ENCODE measurements at places on chromosomes 13 and 19.

GRCh38 chr13:22009937-22010336 is 339.1 kb downstream of the FGF9 start:
- no peak for DNase-seq

DNA sequence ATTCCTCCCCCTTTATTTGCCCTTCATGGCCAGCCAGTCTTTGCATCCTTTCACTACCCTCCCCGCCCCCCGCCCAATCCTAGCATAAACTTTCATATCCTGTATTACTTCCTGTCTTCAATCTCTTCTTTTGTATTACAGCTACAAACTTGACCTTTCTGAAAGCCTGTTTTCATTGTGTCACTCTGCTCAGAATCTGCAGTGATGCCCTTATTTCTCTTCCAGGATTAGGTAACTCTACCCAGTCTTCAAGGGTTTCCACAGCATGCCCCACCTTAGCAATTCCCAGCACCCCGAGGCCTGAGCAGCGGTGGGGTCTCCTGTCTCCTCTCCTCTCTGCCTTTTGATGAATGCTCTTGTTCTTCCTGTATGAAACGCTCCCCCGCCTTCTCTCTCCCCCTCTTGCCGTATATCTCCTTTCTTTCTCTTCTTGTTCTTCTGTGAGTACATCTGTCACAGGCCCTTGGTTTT is 145.6 kb downstream of the SHISA2 start:
- DNase-seq = no peak

DNA sequence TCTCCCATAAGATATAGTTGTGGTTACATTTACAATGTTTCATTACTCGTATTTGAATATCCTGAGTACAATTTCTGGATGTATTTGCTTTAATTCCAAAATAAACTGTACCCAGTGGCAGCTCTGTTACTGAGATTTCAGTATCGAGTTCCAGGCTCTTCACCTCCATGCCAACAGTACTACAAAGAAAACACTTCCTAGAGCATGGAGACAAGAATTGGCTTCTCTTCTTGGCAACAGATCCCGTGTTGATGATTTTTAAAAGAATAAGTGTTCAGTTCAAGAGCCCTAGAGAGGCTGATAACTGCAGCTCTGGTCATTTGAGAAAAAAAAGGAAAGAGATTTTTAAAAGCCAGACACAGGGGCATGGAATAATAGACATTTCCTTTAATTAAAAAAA is 302.8 kb downstream of the EFNB2 start:
- DNase-seq = no peak

- DNase-seq = no peak
Measured at GRCh38 chr13:46647512-46648065, 94.6 kb downstream of the LRCH1 start.

GRCh38 chr19:7672522-7672921 is 3.7 kb downstream of the RETN start:
- DNase-seq = no peak

DNA sequence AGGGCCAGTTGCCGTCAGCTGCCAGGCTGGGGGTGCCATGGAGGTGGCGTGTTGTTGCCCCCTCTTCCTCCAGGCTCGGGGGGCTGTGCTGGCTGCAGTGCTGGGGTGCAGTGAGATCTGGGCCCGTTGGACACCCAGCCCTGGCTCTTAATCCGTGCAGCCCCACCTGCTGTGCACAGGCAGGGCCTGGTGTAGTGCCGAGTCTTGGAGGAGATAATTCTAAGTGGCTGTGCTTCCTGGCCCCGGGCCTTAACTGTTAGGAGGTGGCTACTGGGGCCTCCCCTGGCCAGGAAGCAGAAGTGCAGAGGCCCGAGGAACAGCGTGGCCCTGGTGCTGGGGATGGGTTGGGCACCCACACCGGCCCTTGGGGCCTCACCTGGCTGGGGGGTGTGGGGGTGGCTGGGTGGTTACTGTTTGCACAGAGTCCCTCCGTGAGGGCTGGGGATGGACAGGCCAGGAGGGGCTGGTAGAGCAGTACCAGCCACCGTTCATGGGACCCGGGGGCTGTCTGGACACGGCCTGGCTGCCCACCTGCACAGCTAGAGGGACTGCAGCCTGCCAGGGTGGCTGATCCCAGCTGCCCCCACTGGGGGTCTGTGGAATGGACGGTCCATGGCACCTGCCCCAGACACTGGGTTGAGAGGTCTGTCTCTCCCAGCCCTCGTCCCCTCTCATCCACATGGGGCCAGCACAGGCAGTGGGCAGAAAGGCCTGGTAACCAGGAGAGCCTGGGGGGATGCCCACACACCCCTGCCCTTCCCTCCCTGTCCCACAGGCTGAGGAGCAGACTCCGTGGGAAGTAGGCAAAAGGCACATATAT is 3.3 kb downstream of the GPX4 start:
- DNase-seq = peak; percentile 86

GRCh38 chr19:44696939-44697669 is 1.8 kb upstream of the CEACAM16 start:
- no peak for DNase-seq

DNA sequence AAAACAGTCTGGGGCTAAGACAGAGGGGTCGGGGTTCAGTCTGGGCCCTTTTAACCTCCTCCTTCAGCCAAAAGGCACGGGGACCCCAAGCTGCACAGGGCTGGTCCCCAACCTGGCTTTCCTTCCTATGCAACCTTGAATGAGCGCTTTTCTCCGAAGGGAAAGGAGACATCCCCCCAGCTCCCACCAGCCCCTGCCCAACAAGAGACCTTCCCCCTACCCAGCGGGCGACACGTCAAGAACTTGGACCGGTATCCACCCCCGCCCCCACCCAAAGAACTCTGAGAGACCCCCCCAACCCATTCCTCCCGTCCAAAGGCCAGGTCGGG is 35.0 kb upstream of the NANOS3 start:
- DNase-seq = no peak

- no peak for DNase-seq
Measured at GRCh38 chr13:23966691-23967615, 69.7 kb upstream of the C1QTNF9B start.

DNA sequence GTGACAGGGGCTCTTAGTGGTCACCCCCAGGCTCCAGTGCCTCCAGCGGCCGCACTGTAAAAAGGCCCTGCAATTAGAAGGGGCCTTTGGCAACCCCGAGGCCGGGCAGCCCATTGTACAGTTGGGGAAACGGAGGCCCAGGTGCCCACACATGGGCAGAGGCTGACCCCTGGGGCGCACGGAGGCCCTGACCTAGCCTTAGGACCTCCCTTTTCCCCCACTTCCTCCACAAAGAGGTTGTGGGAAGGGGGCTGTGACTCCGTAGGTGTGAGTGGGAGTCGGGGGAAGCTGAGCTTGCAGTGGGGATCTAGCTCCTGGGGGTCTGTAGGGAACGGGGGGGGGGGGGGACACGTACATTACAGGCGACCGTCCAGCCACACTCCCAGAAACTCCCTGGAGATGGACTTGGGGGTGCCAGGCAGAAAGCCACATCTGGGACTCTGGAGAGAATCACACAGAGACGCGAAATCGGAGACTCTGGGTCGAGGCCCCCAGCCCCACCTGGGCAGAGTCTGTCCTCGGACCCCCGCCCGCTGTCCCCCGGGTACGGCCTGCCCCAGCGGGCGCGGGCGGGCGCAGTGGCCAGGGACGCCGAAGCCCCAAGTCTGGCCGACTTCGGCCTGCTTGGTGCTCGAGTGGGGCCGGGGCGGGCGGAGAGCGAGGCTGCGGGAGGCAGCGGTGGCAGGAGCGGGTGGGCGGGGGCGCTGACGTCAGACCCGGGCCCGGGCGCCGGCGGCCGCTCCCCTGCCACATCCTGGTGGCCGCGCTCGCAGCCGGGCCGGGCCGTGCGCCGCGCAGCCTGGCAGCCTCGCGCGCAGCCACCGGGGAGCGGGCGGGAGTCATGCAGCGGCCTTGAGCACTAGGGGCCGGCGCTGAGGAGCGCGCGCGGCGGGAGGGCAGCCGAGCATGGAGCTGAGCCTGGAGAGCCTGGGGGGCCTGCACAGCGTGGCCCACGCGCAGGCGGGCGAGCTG is at the start of gene ONECUT3:
ONECUT3 (plus strand) TSS at position 750 of the 972 bp plus-strand sequence; CDS start at position 907, 157 bp downstream.
- no peak for DNase-seq

DNA sequence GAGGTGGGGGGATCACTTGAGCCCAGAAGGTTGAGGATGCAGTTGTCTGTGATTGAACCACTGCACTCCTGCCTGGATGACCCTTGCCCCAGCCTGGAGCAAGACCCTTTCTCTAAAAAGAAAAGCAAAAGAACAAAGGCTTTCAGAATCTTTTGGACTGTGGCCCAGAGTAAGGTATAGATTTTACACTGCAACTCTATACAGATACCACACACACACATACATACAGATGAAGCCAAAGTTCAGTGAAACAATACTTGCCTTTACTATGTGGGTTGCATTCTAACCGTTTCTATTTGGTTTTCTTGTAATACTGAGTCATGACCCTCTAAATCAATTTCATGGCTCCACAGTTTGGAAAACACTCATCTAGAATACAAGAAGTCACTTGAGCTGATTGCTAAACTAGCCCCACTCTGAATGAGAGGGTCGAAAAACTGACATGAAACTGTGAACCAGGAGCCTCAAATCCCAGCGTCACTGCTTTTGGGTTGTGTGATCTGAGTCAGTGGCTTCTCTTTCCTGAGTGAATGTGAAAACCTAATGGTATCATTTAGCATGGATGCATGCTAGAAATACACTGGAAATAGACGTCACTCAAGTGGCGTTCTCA is 756.1 kb downstream of the UQCRFS1 start:
- no peak for DNase-seq

DNA sequence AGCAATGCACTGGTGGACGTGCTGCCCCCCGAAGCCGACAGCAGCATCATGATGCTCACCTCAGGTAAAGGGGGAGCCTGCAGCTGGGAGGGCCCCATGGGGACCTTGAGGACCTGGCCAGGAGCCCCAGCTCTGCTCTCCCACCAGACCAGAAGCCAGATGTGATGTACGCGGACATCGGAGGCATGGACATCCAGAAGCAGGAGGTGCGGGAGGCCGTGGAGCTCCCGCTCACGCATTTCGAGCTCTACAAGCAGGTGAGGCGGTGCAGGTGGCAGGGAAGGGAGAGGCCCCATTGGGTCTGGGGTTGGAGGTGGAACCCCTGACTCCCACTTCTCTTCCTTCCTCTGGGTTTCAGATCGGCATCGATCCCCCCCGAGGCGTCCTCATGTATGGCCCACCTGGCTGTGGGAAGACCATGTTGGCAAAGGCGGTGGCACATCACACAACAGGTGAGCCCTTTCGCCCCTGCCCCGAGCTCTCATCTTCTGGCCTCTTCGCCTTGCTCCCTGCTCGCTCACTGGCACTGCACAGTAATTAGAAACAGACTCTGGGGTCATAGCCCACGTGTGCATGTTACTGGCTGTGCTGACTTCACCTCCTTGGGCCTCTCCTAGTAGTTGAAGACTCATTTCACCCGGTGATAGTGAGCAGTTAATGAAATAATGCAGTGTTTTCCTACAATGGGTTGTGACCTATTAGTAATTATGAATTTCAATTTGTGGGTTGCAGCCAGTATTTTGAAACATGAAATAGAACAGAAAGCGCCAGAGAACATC is 3.6 kb downstream of the PSMC4 start:
- no peak for DNase-seq

All from A549 (cell line).